ENCODE measurements at places on chromosomes 2 and 18.
A peak's percentile ranks its signal among the peaks of the same experiment; 100 is the strongest.

GRCh38 chr2:152497481-152498052 lies 162.6 kb downstream of the FMNL2 start:
- DNase-seq: no peak

DNA sequence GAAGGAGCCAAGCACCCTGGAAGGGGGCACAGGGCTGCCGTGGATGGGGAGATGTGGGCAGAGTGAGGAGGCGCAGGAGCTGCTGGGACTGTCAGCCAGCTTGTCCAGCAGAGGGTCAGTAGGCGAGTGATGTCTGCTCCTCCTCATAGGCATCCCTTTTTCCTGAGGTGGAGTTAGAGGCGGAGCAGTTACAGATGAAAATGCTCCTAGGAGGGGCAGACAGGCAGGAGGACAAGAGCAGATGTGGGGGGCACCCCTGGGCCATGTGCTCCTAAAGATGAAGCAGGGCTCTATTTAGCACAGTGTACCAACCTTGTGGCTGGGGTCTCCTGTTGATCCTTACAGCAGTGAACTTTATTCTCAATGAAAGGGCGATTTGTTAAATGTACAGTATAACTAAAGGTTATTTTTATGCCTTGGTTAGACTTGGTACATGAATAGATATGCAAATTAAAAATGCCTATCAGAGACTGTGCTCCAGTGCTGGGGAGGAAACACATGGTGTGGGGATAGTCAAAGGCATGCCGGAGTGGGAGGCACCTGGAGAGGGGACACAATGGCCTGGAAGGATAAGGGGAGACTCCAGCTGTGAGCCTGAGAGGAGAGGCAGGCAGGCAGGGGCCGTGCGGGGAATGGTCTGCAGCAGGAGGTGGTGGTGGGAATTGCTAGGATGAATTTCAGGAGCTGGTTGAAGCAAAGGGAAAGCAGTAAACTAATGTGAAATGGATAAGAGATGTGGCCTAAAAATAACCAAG lies 175.3 kb downstream of the CLIP4 start:
- DNase-seq: no peak

GRCh38 chr2:174336501-174337336 lies 2.0 kb downstream of the SP9 start:
- no peak for DNase-seq

DNA sequence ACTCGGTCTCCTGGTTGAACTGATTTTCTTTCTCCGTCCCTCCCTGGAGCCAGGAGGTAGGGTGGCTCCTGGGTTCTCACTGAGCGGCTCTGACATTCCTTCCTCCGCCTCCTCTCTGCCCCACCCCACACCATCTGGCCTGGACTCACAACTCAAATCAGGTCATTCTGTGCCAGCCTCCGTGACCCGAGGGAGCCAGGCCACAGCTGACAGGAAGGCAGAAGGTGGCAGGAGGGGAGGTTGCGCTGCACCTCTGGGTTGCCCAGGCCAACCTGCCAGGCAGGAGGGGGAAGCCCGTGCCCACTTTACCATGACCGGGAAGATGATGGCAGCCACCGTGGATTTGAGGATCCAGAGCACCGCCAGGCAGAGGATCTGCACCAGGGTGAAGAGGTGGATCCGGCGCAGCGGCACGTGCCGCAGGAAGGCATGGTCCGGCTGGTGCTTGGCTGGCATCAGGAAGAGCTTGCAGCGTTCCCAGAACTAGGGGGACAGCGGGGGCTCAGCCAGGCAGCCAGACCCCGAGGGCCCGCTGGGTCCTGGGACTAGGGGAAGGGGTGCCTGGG lies 28.3 kb downstream of the MTHFD2 start:
- DNase-seq: no peak

DNA sequence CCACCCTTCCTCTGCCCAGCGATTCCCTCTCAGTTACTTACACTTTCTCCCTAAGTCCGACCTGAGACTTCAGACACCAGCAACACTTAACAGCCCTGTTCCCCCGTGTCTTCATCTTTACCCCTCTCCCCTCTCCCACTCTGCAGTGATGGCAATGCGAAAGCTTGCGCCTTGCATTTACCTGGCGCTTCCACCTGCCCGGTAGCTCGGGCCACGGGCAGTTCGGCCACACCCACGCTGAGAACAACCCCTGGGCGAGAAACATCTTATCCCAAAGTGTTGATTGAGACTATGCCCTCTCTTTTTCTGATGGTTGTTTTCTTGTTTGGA lies 558 bp downstream of the DNAJC10 start:
- peak; percentile 6 for DNase-seq

GRCh38 chr2:43452318-43452731 lies 143.5 kb downstream of the THADA start:
- no peak for DNase-seq

DNA sequence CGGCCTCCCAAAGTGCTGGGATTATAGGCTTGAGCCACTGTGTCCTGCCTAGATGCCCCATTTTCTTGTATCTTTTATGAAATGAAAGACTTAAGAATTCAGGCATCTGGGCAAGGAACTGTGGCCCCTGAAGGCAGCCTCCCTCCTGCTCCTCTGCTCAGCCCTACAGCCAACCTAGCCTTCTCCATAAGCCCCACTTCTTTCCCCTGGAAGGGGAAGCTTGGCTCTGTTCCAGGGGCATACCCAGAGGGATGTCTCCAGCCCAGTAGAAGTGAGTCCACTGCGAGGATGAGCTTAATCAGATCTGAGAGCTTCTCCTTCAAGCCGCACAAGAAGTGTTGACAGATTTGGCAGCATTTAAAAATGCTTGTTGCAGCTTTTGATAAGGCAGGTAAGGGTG lies 39.7 kb downstream of the RHOB start:
- DNase-seq: no peak

DNA sequence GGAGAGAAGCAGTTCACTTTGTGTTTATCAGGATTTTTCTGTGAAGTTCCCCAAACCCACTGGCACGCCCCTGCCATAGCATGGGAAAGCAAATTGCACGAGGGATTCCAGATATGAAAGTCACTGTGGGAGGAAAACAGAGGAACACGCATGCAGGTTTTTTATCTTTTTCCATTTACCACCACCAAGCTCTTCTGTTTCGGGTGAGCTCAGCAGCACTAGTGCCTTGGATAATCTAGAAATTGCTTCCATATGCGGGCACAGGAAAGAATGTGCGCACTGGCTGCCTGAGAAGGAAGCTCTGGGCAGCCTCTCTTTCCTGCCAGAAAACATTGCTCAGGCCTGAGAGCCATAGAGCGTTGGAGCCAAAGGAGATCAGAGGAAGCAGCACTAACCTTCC lies 65.9 kb upstream of the WIPF1 start:
- DNase-seq: no peak

DNA sequence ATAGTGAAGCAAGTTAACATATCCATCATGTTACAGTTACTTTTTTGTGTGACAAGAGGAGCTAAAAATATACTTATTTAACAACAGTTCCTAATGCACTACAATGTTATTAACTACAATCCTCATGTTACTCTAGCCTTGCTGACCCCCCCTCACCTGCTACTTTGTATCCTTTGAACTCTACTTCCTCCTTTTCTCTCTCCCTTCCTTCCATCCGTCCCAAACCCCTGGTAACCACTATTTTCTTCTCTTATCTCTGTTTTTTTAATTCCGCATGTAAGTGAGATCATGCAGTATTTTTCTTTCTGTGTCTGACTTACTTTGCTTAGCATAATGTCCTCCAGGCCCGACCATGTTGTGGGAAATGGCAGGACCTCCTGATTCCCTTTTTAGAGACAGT lies 59.4 kb downstream of the NPAS2 start:
- DNase-seq: no peak

All from stimulated activated CD4-positive, alpha-beta T cell treated with anti-CD3 and anti-CD28 coated beads, Interleukin-4, amount 100 ng/mL, for 24 hours (primary cell).